ENCODE measurements at places on chromosomes 6 and 20.

DNA sequence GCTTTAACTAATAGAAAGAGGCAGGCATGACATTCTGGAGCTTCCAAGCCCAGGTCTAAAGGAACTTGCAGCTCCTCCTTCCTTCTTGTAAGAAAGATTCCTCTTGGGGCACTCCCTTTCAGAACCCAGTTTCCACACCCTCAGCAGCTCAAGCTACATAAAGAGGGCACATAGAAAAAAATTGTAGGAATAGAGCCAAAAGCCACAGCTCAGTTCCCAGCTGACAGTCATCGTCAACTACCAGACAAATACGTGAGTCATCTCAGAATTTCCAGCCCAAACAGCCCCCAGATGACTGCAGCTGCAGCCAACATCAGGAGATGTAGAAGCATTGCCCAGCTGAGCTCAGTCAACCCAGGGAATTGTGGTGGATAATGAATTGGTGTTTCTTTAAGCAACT, 349.8 kb upstream of the ARID1B start:
- no peak for DNase-seq

- DNase-seq = peak; percentile 15
Observed at GRCh38 chr6:55046869-55047422, 127.4 kb upstream of the HCRTR2 start.

DNA sequence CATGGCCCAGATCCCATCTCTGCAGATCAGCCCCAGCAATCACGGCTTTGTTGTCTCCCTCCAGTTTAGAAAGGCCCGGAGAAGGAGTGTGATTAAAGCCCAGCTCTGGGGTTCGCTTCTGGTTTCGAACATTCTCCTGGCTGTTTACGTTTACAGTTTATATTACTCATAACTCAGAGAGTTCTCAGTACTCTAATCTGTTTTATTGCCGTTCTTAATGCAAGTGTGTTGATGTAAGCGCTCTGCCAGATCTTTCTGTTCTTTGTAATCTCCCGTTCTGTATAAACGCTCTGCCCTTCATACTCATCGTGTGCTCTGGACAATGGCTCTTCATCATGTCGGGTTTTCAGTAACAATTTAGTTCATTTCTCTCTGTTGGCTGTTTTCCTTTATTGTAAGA, 118.0 kb upstream of the PRND start:
- DNase-seq = no peak

DNA sequence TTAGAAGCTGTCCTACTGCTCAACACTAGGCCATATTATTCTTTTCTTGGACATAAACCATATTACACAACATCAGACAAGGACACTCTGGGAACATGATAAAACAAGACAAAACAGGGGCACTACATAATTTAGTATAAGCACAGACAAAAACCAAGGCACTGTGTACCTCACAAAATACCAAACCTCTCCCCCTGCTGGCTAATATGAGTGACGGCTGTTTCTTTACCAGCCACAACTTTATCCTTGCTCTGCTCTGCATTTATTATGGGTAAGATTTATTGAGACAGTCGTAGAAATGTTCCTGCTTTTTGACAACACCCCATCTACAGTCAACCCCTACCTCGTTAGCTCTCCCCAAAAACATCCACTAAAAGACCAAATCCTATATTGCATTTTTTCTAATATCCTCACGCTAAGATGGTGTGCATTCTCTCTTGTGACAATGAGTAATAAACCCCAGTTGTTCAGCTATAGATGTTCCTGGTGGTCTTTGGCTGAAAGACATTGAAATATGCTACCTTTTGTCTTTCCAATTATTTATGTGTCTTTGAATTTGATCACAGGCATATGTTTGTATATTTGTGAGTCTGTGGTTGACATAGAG, 23.8 kb upstream of the POLR1H start:
- no peak for DNase-seq

- DNase-seq = no peak
Observed at GRCh38 chr6:21994821-21995220, 302.0 kb downstream of the PRL start.

DNA sequence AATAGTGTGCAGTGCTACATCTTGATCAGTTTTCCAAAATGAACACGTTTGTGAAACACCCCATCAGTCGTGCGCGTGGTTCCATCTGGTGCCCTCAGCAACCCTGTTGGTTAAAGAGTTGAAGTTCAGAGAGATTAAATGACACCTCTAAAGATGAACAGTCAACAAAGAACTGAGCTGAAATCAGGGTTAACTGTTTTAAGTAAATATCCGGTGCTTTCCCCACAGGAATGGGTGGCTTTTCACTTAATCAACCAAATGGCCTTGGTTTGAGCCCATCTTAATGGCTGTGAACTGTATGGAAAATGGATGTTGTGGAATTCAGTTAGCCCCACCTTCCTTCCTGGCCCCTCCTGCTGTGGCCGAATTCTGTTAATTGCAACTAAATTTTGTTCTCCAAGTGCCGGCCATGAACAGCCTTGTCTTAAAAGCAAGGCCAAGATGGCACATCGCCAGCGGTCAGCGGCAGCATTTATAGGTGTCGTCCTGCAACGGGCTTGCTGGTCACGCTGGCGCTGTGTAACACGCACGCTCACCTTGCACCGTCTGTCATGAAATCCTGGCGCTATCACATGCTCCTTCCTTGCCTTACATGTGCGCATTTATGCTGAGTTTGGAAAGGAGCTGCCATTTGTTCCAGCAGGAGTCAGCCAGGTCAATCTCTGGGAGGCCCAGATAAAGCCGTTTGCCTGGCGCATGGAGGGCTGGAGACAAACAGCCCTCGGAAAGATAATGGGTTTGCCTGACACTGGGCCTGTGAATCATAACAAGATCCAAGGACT, 164.5 kb downstream of the ERMARD start:
- DNase-seq = no peak

DNA sequence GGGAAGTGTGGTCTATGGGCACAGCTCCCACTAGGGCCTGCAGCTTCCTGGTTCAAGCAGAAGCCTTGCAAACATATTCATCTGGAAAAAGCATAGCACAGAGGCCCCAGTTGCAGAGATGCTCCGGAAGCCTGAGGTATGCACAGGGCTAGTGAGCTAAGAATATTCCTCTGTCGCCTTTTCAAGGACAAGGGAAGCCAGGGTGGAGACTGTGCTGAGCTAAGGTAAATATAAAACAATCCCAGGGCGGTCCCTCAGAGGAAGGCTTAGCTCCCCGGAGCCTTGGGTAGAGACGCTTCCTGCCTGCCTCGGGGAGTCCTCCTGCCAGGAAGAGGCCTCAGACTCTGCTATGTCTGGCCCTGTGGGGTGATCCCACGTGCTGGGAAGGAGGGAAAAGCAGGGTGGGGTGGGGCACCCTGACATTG, 134.8 kb upstream of the FOXA2 start:
- DNase-seq = no peak

- no peak for DNase-seq
Observed at GRCh38 chr6:127776320-127776719, 124.5 kb downstream of the THEMIS start.

- DNase-seq = peak; percentile 17
Observed at GRCh38 chr6:82651845-82652335, 288.3 kb downstream of the TPBG start.

GRCh38 chr6:31040801-31041200, 30.5 kb downstream of the MUC22 start:
- no peak for DNase-seq

DNA sequence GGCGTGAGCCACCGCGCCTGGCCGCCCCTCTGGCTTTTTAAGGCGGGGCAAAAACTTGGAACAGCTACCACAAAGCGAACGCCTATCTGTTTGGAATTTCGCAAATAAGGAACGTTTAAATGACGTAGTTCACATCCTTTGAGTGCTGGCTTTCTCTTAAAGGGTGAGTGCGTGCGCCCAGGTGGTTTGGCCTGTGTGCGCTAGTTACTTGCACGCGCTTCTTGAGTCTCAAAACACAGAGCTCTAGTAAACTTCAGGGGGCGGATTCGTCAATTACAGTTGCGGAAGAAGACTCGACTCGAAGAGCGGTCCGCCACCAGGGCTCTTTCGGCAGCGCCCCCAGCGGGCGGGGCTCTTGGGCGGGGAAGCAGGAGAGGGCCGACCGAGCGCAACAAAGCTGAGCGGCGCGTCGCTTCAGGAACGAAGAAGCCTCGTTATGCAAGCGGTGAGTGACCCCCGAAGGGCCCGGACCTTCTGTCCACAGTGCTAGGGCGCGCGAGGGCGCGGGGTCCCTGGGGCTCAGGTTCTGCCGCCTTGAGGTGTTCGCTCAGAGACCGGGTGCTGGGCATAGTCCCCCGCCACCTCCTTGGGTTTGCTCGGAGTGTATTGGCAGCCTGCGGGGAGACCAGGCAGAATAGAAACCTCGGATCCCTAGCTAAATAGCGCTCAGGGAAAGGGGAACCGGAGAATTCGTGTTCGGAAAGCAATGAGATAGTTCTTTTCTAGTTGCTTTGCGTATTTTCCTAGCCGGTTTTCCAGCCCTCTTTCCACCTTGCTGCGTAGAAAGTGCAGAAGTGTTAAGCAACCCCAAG, at the start of gene SYCP2L:
TSS of gene SYCP2L (plus strand) at position 362 of the 812 bp plus-strand sequence. CDS start at position 437, 75 bp downstream.
- DNase-seq = peak; percentile 40

DNA sequence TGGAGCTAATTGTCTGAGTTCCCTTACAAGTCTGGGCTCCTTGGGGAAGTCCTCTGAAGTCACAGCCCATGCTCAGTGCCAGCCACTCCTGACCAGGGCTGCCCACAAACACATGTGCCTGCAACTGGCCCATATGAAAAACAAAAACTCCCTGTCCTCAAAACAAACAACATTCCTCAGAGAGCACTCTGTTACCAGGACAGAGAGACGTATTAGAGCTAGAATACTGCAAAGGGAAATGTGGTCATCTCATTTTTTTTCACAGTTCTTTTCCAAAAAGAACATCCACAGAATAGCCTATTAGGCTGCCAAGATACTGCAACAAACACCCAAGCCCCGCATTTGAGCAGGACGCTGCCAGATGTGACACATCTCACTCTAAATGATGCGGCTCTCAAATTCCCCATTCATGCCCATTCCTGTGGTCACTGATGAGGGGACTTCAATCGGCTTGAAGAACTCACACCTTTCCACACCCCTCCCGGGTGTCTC, 71.1 kb downstream of the SLC22A23 start:
- no peak for DNase-seq

DNA sequence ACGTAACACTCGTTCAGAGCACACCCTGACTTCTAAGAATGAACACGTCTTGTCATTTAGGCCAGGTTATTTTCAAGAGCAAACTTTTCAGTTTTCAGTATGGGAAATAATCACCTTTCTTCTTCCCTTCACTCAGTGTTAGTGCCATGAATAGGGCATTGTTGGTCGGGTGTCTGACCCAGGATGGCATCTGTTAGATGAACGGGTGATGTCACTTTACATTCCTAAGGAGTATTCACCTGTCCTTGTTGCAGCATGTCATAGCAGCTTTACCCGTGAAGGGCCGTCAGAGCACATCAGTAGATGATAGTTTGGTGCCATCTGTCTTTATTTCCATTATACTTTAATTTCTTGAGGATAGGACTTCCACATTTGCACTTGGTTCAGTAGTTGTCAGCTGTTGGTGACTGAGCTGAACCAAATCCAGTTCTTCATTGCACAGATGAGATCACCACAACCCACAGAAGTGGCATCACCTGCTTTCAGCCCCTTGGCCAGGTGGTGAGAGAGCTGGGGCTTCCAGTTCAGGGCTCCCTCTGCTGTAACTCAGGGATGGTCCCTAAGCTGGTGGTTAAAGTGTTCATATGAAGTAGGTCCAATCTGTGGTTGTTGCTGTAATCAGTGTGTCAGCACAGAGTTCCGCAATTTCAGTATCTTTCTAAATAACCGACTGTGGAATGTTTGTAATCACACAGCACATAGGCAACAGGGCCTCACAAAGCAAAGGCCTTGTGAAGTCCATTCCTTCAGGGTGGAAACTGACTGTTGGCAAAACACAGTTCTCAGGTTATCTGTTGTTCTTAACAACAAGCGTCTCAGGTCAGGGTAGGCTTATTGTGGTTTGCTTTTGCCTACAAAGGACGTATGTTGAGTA, 68.2 kb downstream of the FAM120B start:
- no peak for DNase-seq

GRCh38 chr6:106626485-106626884, 2.8 kb downstream of the RTN4IP1 start:
- DNase-seq = no peak

DNA sequence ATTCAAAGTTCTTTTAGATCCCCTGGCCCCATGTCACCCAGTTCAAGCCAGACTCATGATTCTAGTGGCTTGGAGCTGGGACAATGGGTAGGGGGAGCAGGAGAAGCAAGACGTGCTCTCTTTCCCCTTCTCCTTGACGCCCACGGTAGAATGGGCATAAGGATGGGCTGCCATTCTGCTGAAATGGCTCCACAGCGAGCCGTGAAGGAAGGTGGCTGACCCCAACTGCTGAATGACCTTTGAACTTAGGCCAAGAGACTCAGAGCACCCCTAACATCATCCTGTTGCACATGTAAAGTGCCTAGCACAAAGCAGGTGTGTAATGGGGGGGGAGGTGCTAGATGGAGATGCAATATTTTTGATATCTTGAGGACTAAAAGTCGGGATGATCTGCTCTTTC, 15.8 kb upstream of the PTPN1 start:
- no peak for DNase-seq

DNA sequence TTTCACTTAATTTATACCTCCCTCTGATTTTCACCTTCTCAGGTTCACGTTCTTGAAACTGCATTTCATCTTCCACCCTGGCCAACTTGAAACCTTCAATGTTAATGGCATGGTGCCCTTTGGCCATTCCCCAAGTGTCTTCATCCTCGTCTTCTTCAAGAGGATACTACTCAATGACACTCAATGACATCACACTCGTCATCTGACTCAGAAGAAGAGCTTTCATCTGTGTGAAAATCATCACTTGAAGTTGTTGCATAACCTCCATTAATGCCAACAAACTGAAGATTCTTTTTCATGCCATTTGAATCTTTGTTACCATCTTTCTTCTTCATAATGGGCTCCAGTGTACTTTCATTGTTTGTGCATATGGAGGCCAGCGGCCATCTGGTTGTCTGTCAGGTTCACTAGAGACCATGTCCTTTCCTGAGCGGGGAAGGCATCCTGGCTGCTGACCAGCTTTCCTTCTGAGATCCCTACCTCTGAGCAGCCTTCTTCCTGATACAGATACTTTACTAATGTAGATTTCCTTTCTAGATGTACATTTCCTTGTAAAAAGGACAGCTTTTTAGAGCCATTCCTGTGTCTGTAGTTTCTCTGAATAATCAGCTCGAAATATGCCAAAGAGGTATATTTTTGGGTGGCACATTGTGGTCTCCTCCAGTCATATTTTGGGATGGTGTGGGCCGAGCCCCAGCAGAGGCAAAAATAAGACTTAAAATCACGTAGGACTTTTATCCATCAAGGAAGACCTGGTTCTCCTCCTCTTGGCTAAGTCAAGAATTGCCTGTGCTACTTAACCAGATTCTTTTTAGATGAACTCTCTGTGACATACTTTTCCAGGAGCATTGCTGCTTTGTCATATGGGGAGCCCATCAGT, 21.3 kb downstream of the TRMT6 start:
- no peak for DNase-seq

Data from NCI-H1105 (cell line).